ENCODE measurements at places on chromosomes 16 and 17. TPM values are rescaled to one million over a fixed set of nuclear protein-coding genes. Genes with fewer than 3 reads are reported as not detected.

DNA sequence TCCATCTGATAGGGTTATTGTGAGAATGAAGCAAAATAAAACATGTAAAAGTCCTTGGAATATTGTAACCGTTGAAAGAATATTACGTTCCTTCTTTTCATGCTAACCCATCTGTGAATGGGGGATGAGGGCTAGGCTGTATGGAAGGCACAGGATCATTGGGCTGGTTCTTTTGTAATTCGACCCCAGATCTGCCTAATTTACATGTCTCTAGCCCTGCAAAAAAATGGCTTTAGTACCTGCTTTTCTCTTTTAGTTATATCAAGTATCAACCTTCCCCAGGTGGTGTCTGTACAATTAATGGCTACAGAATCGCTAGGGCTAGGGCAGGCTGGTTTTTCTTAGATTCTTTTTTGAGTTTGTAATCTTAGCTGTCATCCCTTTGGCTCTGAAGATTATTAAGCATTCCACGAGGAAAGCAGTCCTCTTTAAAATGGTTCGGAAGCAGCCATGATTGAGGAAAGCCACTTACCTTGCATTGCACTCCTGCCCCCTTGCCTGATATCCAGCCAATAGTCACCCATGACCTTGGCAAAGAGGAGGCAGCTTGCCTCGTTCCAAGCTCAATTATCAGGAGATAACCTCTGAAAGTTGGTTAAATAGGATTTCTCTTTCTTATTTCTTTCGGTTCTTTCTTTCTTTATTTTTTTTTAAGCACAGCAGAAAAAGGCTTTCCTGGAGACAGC is 153.9 kb upstream of the ZKSCAN2 start:
- no peaks in the 10 kb centered on the region for H3K36me3 ChIP-seq
- no peak overlapping the region for H3K27ac ChIP-seq
- no peak for DNase-seq
- peaks cover 9% of the 10 kb centered on the region for H3K27me3 ChIP-seq
- H3K4me3 ChIP-seq, result no peak overlapping the region
- H3K4me1 ChIP-seq, result no peaks in the 10 kb centered on the region

DNA sequence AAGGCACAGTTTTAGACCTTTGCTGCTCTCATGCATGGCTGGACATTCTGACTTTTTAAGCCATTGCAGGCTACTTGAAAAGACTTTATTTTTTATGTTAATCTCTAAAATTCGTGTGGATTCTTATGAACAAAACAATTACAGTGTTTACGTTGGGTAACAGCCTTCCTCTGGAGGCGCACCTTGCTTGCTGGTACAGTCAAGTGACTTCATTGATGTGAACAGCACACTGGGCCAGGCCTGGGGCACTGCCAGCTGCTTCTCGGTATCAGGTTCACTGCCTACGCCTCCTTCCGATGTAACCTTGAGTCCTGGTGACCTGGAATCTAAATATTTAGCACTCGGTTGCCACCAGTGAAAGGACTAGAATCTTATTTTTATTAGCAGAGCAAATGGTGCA is 27.8 kb downstream of the MARCHF10 start:
- DNase-seq, result no peak
- peaks cover 11% of the 10 kb centered on the region for H3K4me1 ChIP-seq
- no peak overlapping the region for H3K4me3 ChIP-seq
- no peaks in the 10 kb centered on the region for H3K36me3 ChIP-seq
- no peaks in the 10 kb centered on the region for H3K27me3 ChIP-seq
- no peak overlapping the region for H3K27ac ChIP-seq

GRCh38 chr16:1155353-1156054 is 2.6 kb downstream of the CACNA1H start:
- H3K4me3 ChIP-seq, result no peak overlapping the region
- H3K27me3 ChIP-seq, result no peaks in the 10 kb centered on the region

- DNase-seq, result no peak
- no peaks in the 10 kb centered on the region for H3K36me3 ChIP-seq
- H3K27me3 ChIP-seq, result no peaks in the 10 kb centered on the region
- no peak overlapping the region for H3K4me3 ChIP-seq
Observed at GRCh38 chr17:78884876-78885667, 17.9 kb downstream of the CEP295NL start.

GRCh38 chr17:53141280-53141679 is 681.4 kb upstream of the KIF2B start:
- H3K27me3 ChIP-seq, result no peaks in the 10 kb centered on the region
- no peaks in the 10 kb centered on the region for H3K4me1 ChIP-seq
- no peak overlapping the region for H3K27ac ChIP-seq
- no peak overlapping the region for H3K4me3 ChIP-seq

DNA sequence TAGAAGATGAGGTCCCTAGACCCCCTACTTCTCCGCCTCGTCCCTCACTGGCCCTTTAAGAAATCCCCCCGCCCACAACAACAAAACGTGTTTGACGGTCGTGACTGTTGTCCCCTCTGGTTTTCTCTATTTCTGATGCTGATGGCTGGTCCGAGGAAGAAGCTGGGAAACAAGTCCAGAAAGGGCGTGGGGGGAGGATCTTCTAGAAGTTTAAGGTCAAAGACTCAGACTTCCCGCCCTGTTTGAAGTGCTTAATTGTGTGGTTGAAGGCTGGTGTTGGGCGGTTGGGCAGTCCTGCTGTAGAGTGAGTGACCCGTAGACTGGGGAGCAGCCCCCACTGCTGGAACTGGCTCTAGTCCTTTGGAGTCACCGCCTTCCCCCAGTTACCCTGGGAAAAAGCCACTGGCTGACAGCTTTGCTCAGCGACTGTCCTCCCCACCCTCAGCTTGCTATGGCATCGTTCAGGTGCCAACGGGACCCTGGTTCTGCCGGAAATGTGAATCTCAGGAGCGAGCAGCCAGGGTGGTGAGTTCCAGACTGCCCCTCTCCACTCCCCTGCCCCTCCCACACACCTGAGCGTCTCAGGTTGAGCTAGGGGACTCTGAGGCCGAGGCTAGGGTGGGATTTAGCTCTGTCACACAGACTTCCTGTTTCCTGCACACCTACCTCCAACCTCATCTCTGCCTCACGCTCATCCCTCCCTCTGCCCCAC is 1.6 kb downstream of the MLLT6 start:
- H3K27me3 ChIP-seq, result no peaks in the 10 kb centered on the region
- peak overlapping the region; percentile 99 for H3K27ac ChIP-seq
- DNase-seq, result no peak
- H3K4me3 ChIP-seq, result peak overlapping the region; percentile 77
- H3K36me3 ChIP-seq, result peaks cover 13% of the 10 kb centered on the region

- no peaks in the 10 kb centered on the region for H3K36me3 ChIP-seq
- DNase-seq, result no peak
- peaks cover 6% of the 10 kb centered on the region for H3K4me1 ChIP-seq
- H3K27ac ChIP-seq, result no peak overlapping the region
- no peaks in the 10 kb centered on the region for H3K27me3 ChIP-seq
Observed at GRCh38 chr16:4184038-4184702, 57.7 kb downstream of the SRL start.

DNA sequence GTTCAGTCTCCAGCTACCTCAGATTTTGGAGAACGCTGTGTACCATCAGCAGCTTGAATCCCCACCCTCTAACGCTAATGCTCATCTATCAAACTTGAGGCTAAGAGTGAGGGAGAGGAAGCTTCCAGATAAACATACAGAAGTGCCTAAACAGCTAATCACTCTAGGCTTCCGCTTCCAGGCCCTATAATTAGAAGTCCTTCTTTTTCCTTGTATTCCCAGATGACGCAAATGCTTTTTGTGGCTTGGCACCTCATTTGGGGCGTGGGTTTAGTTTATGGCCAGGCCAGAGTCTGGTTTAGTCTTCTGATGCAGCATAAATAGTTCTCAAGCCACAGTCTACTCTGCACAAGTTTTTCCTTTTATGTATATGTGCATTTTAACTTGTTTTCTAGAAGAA is 263.4 kb downstream of the BCAS3 start:
- H3K36me3 ChIP-seq, result no peaks in the 10 kb centered on the region
- no peak for DNase-seq
- no peak overlapping the region for H3K27ac ChIP-seq
- H3K27me3 ChIP-seq, result no peaks in the 10 kb centered on the region
- no peaks in the 10 kb centered on the region for H3K4me1 ChIP-seq
- no peak overlapping the region for H3K4me3 ChIP-seq

DNA sequence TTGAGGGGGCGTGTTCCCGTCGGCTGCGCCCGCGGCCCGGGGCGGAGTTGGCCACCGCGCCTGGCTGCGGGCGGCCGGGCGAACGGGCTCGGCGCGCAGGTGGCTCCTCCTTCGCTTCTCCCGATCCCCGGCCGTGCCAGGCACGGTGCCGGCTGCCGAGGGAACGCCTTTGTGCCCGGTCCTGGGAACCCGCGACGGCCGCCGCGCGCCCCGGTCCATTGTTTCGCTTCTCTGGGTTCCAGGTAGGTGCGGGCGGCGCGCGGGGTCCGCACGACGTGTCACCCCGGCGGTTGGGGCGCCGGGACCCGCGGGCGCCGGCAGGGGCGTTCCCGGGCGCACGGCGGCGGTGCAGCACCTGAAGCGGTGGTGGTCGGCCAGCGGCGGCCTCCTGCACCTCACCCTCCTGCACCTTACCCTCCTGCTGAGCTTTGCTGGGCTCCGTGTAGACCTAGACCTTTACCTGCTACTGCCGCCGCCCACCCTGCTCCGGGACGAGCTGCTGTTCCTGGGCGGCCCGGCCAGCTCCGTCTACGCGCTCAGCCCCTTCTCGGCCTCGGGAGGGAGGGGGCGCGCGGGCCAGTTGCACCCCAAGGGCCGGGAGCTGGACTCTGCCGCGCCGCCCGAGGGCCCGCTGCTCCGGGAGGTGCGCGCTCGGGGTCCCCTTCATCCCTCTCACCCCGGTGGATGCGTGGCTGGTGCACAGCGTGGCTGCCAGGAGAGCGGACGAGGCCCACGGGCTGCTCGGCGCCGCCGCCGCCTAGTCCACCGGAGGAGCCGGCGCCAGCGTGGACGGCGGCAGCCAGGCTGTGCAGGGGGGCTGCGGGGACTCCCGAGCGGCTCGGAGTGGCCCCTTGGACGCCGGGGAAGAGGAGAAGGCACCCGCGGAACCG is 99.9 kb downstream of the EFCAB13 start:
- no peaks in the 10 kb centered on the region for H3K36me3 ChIP-seq
- H3K27me3 ChIP-seq, result no peaks in the 10 kb centered on the region
- no peak overlapping the region for H3K27ac ChIP-seq
- H3K4me3 ChIP-seq, result no peak overlapping the region

DNA sequence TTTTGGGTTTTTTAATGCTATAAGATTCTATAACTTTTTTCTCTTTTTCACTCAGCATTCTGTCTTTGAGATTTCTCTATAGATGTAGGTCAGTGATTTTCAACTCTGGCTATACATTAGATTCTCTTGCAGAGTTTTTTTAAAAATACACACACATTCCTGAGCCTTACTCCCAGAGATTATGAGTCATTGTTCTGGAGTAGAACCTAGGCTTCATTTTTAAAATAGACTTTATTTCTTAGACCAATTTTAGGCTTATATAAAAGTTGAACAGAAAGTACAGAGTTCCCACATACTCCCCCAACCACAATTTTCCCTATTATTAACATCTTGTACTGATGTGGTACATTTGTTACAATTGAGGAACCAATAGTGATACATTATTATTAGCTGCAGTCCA is 63.3 kb downstream of the CYB561 start:
- H3K27me3 ChIP-seq, result no peaks in the 10 kb centered on the region
- no peaks in the 10 kb centered on the region for H3K36me3 ChIP-seq
- no peak overlapping the region for H3K4me3 ChIP-seq

DNA sequence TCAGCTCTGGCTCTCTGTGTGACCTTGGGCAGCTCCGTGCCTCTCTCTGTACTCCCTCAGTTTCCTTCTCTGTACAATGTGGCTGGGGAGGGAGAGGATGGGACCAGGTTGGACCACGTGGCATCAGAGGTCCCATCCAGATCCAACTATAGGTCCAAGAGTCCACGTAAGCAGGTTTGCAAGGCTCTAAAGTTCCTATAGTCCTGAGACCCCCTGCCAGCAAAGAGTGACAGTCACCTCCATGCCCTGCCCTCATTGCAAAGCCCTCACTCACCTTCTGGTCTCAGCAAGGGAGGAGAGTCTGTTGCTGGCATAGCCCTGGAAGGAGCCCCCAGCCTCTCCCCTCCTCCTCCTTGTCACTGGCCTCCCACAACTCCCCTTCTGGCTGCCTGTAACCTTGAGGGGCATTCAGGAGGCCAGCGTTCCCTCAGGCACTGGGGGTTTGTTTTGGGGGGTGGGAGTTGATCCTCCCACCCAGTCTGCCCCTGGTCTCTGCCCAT is 6.1 kb upstream of the DRC7 start:
- no peak for DNase-seq
- no peak overlapping the region for H3K27ac ChIP-seq
- H3K4me3 ChIP-seq, result no peak overlapping the region
- no peaks in the 10 kb centered on the region for H3K27me3 ChIP-seq
- H3K36me3 ChIP-seq, result no peaks in the 10 kb centered on the region

GRCh38 chr17:17812211-17813054 is 24.4 kb downstream of the SREBF1 start:
- H3K4me1 ChIP-seq, result peaks cover 8% of the 10 kb centered on the region
- no peak for DNase-seq
- peaks cover 53% of the 10 kb centered on the region for H3K36me3 ChIP-seq
- H3K27me3 ChIP-seq, result no peaks in the 10 kb centered on the region

- no peak overlapping the region for H3K27ac ChIP-seq
- no peak overlapping the region for H3K4me3 ChIP-seq
- H3K4me1 ChIP-seq, result peaks cover 26% of the 10 kb centered on the region
- H3K27me3 ChIP-seq, result no peaks in the 10 kb centered on the region
- no peak for DNase-seq
- no peaks in the 10 kb centered on the region for H3K36me3 ChIP-seq
Observed at GRCh38 chr16:72935896-72936295, 112.0 kb downstream of the ZFHX3 start.

- peaks cover 13% of the 10 kb centered on the region for H3K4me1 ChIP-seq
- no peaks in the 10 kb centered on the region for H3K36me3 ChIP-seq
- peak within 1 kb of the TSS; percentile 63 for H3K27ac ChIP-seq
- H3K4me3 ChIP-seq, result peak within 1 kb of the TSS; percentile 89
- DNase-seq, result peak; percentile 80
Observed at GRCh38 chr17:47850692-47851573, at the start of gene SP6. SP6 (minus strand) TSS chr17:47851163; CDS start chr17:47848429, 2,734 bp downstream.

- peak overlapping the region; percentile 69 for H3K4me3 ChIP-seq
- peak overlapping the region; percentile 91 for H3K27ac ChIP-seq
- H3K36me3 ChIP-seq, result peaks cover 6% of the 10 kb centered on the region
Observed at GRCh38 chr16:525520-526180, 1.9 kb upstream of the CAPN15 start.

DNA sequence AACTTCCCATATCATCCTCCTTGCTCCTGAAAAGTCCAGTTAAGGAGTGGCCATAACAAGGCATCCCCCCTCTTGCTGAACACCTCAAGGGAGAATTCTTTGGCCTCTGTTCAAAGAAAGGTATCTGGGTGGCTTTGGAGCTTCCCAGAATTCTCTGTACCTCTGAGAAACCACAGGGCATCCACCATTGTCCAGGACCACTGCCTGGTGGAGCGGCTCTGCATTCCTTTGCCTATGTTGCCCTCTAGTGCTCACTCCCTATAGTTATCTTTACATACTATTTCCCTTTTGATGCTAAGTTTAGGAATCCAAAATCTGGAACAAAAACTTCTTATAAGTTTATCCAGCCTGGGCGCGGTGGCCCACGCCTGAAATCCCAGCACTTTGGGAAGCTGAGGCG is 30.3 kb downstream of the CHD9NB start:
- peak; percentile 41 for DNase-seq
- no peak overlapping the region for H3K4me3 ChIP-seq
- H3K36me3 ChIP-seq, result no peaks in the 10 kb centered on the region
- H3K4me1 ChIP-seq, result no peaks in the 10 kb centered on the region
- no peak overlapping the region for H3K27ac ChIP-seq

RTN4RL1 gene
- 3.7 TPM for total RNA-seq

TP53TG3B gene
- total RNA-seq, result not detected

SYNGR3 gene
- 11.5 TPM for total RNA-seq

DNAH9 gene
- total RNA-seq, result not detected

HSD17B2 gene
- total RNA-seq, result not detected

MEOX1 gene
- not detected for total RNA-seq

Data from HCT116 (cell line).